NCI-H2107 (cell line): ENCODE measurements at places on chromosomes 2 and 18.

GRCh38 chr2:46299365-46300263, 2.4 kb downstream of the EPAS1 start:
- DNase-seq, result no peak

GRCh38 chr18:23526501-23527063, 23.3 kb downstream of the RMC1 start:
- DNase-seq, result no peak

DNA sequence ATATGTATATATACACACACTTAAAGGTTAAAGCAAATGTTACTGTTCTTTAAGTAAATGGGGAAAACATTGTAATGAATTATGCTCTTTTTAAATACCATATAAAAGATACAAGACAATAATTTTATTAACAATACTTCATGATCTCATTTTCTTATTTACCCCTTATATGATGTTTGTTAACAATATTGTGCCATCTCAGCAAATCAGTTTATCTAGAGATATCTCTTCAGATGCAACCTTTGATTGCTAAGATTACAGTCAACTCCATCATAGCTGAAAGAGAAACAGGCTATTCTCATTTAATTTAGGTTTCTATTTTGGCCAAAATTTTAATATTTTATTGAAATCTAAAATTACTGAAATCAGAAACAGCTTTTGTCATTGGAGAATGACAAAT, 197.9 kb downstream of the CALCRL start:
- DNase-seq, result no peak

GRCh38 chr2:9543557-9543956, 12.1 kb downstream of the ADAM17 start:
- DNase-seq, result no peak

- DNase-seq, result no peak
These were observed 260.6 kb downstream of the PRKCE start for GRCh38 chr2:45912109-45912508.

- DNase-seq, result no peak
These were observed 36.7 kb upstream of the SPTBN1 start for GRCh38 chr2:54419388-54419787.

DNA sequence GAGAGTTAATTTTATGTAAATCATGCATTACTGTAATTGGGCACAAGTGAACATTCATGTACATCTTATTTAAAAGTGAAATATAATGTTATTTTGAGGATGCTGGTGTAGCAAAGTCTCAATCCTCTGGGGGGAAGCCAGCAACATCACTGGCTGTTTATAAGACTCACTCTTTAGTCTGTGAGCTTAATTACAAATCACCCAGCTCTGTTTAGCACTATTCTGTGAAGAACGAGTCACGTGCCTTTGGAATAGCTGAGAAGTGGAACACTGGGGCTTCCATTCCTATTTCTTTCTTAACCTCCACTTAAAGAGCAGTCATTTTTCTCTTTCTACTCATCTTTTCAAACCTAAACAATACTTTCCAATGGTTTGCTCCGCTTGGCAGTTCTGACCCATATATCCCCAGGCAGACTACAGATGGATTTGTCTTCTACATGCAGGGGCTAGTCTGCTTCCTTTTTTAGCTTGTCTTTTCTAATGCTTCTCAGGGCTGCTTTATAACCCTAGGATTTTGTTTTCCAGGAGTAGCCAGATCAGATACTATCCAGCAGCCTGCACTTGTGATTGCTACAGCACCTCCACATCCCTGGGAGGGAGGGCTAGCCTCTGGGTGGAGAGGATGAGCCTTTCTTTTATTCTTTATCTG, 95.3 kb upstream of the CAVIN2 start:
- no peak for DNase-seq

DNA sequence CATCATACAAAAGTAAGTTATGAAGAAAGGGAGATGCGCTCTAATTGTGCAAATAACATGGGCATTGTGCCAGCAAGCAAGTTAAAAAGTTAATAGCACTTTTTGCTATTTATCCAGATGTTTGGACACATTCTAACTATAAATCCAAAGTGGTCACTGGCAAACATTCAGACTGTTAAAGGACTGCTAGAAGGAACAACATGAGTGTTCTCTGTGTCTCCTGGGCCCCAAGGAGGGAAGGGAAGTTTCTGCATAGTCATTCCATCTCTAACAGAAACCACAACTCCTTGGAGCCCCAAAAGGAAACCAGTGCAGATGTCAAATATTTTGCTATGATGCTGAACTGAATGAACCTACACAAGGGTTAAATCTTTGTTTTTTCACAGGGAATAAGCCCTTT, 213.3 kb upstream of the HNRNPA3 start:
- DNase-seq, result no peak

- DNase-seq, result no peak
These were observed 1.5 kb downstream of the CREB1 start for GRCh38 chr2:207531032-207531952.

DNA sequence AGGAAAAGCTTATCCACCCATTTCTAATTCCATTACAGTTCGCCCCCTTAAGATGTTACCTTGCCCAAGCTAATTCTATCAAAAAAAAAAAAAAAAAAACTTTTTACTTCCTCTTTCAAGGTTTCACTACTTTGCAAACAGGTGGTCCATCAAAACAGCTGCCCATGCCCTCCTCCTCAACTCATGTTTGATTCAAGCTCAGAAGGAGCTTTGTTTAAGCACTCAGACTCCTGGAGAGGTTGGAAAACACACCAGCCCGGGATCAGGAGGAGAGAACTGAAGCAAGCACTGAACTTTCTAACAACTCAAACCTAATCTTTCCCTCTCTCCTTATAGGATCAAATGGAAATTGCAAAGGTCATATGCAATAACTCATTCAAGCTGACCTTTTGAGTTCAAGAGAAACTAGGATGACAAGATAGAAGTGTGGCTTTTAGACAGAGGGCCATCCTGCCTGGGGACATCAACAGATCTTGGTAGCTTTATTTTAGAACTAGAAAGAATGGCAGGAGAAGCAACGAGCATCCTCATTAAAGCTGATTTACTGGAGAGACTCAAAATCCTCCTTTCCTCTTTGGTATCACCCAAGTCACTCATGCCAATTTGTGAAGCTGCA, 28.3 kb upstream of the FZD7 start:
- DNase-seq, result no peak

GRCh38 chr18:22167471-22168241, 1.7 kb upstream of the GATA6 start:
- DNase-seq, result no peak

GRCh38 chr2:210224941-210225672, at the start of gene ACADL:
TSS of gene ACADL (minus strand) at chr2:210225447. CDS start at chr2:210225263, 184 bp downstream.
- DNase-seq, result no peak

DNA sequence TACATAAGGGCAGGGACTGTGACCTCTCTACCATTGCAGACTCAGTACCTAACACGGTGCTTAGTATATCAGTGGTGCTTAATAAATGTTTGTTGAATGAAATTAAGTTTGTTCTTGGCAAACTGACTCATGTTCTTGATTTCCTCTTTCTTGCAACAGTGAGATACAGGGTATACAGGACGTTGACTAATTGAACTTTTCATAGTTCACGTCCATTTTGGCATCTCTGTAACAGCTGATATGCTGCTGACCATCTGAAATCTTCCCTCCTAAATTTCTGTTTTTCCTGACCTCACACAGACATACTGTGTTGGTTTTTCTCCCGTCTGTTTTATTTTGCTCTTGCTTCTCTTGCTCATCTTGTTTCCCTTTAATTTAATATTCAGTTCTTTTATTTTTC, 44.2 kb downstream of the LHCGR start:
- DNase-seq, result no peak

DNA sequence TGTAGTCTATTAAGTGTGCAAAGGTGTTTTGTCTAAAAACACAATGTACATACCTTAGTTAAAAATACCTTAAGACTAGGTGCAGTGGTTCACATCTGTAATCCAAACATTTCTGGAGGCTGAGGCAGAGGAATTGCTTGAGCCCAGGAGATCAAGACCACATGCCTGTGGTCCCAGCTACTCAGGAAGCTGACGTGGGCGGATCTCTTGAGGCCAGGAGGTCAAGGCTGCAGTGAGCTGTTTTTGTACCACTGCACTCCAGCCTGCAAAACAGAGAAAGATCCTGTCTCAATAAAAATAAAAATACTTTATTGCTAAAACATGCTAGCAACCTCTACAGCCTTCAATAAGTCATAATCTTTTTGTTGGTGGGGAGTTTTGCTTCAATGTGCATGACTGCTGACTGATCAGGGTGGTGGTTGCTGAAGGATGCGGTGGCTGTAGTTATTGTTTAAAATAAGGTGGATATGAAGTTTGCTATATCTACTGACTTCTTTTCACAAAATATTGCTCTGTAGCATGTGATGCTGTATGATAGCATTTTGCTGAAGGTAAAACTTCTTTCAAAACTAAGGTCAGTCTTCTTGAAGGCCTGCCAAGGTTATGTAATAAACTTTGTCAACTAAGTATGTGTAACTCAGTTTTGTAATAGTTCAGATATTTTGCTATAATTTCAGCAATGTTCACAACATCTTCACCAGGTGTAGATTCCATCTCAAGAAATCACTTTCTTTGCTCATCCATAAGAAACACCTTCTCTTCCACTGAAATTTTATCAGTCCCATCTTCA, 1238.0 kb upstream of the NRXN1 start:
- DNase-seq, result no peak

GRCh38 chr2:163132850-163133249, 294.3 kb upstream of the KCNH7 start:
- DNase-seq, result peak; percentile 9

- no peak for DNase-seq
These were observed 82.8 kb downstream of the EPB41L3 start for GRCh38 chr18:5461041-5461440.

GRCh38 chr2:118224895-118225311, 136.6 kb downstream of the INSIG2 start:
- DNase-seq, result no peak

GRCh38 chr2:127619203-127619590, 26.8 kb upstream of the GPR17 start:
- no peak for DNase-seq

GRCh38 chr2:207505728-207506127, 24.0 kb upstream of the CREB1 start:
- no peak for DNase-seq

DNA sequence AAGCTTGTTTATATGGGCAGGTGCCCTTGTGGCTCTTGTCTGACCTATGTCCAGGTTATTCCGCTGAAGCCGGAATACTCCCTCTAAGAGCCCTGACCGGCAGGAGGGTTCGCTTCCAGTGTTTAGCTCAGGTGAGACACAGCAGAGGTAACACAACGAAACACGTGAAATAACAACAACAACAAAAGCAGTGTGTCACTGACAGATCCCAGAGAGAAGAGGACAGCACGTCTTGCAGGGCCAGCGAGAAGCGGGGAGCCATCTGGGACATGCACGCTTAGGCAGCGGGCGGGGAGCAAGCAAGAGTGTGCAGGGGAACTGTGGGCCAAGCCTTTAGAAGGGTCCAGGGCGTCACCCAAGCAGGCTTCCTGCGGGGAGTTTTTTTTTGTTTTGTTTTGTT, 17.1 kb upstream of the ZDBF2 start:
- no peak for DNase-seq

GRCh38 chr2:203586206-203586605, 51.1 kb upstream of the RAPH1 start:
- no peak for DNase-seq

GRCh38 chr2:161241894-161242293, 66.3 kb upstream of the PSMD14 start:
- DNase-seq, result no peak

GRCh38 chr18:59839246-59839645, 60.5 kb upstream of the PMAIP1 start:
- no peak for DNase-seq

DNA sequence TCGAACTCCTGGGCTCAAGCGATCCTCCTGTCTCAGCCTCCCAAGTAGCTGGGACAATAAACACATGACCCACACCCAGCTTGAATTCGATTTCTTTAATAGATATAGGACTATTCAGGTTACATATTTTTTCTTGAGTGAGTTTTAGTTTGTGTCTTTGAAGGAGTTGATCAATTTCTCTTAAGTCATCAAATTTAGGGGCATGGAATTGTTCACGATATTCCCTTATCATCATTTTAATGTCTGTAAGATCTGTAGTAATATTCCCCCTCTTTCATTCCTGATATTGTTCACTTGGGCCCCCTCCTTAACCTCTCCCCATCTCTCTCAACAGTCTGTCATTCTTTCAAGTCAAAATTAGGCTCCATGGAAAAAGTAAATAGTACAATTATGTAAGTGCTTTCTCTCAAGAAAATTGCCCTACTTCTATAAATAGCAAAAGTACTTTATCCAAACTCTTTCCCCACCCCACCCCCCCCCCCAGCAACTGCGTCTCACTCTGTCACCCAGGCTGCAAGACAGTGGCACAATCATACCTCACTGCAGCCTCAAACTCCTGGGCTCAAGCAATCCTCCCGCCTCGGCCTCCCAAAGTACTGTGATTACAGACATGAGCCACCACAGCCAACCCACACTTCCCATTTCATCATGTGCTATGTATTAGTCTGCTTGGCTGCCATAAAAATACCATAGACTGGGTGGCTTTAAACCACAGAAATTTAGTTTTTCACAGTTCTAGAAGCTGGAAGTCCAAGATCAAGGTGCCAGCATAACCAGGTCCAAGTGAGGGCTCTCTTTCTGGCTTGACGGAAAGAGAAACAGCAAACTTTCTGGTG, 20.1 kb downstream of the WDR33 start:
- no peak for DNase-seq

DNA sequence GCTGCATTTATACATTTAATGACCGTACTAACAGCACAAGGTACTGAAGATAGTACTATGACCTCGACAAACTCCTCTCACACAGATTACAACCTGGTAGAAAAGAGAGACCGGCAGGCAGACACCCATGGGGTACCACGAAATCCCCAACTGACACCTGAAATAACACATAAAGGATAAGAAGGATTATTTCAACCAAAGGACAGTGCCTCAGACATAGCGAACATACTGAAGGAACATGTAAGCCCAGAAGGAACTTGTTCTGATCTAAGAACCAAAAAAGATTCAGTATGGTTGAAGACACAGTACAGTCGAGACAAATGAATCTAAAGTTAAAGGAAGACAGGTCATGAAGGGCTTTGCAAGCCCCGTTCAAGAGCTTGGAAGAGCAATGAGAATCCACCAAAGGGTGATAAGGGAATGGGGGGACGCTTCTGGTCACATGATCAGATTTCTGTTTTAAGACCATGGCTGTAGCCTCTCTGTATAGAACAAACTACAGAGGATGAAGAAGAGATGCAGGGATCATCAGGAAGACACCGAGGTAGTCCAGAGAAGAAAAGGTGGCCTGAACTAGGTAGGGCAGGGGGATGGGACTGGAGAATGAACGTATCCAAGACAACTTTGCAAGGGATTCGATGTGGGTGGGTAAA, 902 bp downstream of the MCFD2 start:
- DNase-seq, result no peak

GRCh38 chr2:201633661-201634249, 9.5 kb downstream of the TMEM237 start:
- DNase-seq, result no peak
